Parietal lobe (tissue), 2 donors: ENCODE measurements at places on chromosomes 12 and 14. TPM values are rescaled to one million over a fixed set of nuclear protein-coding genes. Genes with fewer than 3 reads are reported as not detected.

The SDR9C7 gene
- total RNA-seq: 0.31 TPM

The GRIP1 gene
- total RNA-seq: 98.6 TPM

The TSPAN19 gene
- 1.3 TPM for total RNA-seq

The SDSL gene
- 0.94 TPM for total RNA-seq

The LHX5 gene
- total RNA-seq: not detected

The FERMT2 gene
- 98.3 TPM for total RNA-seq

The ITGA7 gene
- 11.6 TPM for total RNA-seq

The TMEM132D gene
- 7.5 TPM for total RNA-seq

The TMEM229B gene
- 19.1 TPM for total RNA-seq

The DCN gene
- total RNA-seq: 20.3 TPM

The TMEM30B gene
- under 0.01 TPM for total RNA-seq

The TMEM63C gene
- 21.6 TPM for total RNA-seq

The CLEC4E gene
- total RNA-seq: not detected

The RNASE11 gene
- total RNA-seq: not detected

The B4GALNT3 gene
- total RNA-seq: 4.7 TPM

The RHEBL1 gene
- 0.63 TPM for total RNA-seq

The CISTR gene
- total RNA-seq: not detected

The CIDEB gene
- 5.6 TPM for total RNA-seq

The CAPZA3 gene
- not detected for total RNA-seq

The PLEKHG7 gene
- not detected for total RNA-seq

The PLEKHG3 gene
- 9.7 TPM for total RNA-seq

The BIN2 gene
- 0.63 TPM for total RNA-seq

The IKZF4 gene
- total RNA-seq: 8.5 TPM

The HOXC5 gene
- total RNA-seq: not detected

The MAP1LC3B2 gene
- 4.1 TPM for total RNA-seq
